ENCODE measurements at places on chromosomes 1 and 21.
A peak's percentile ranks its signal among the peaks of the same experiment; 100 is the strongest.

- no peak for DNase-seq
These were observed 62.3 kb downstream of the DHRS3 start for GRCh38 chr1:12555411-12556367.

DNA sequence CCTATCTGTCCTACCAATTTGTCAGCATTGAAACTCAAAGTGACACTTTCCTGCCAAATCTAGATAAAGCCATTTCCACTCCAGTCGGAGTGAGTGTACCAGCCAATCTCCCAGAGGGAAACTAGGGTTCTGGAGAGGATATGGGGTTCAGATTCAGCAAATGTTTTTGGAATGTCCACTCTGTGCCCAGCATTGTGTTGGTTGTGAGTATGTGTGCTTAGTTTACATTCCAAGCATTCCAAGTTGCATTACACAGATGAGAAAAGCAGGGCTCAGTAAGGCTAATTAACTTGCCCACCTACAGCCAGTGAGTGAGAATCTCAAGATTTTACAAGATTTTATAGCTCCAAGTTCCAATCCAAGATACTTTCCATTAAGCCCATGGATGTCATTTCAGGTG is 26.4 kb upstream of the RGS16 start:
- no peak for DNase-seq

DNA sequence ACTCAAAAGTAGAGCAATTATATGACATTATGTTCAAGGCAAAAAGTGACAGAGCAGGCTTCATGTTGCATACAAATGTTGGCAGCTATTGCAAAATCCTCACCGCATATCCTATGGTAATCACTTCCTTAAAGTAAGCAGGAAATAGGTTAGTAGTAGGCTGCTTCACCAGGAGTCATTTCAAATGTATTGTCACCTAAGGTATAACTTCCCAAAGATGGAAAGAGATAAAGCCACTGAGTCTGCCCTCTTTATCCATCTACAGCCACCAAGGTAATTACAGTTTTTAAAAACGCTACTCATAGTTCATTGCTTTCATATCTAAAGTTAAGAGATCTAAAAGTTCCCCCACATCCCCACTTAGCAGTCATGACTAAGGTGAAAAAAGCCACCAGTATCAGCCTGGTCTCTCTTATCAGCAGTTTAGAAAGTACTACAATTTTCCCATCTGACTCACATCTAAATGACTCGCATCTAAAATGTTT is 31.6 kb upstream of the UBE2U start:
- DNase-seq = no peak

GRCh38 chr1:10909697-10910680 is 102.5 kb upstream of the TARDBP start:
- peak; percentile 41 for DNase-seq

DNA sequence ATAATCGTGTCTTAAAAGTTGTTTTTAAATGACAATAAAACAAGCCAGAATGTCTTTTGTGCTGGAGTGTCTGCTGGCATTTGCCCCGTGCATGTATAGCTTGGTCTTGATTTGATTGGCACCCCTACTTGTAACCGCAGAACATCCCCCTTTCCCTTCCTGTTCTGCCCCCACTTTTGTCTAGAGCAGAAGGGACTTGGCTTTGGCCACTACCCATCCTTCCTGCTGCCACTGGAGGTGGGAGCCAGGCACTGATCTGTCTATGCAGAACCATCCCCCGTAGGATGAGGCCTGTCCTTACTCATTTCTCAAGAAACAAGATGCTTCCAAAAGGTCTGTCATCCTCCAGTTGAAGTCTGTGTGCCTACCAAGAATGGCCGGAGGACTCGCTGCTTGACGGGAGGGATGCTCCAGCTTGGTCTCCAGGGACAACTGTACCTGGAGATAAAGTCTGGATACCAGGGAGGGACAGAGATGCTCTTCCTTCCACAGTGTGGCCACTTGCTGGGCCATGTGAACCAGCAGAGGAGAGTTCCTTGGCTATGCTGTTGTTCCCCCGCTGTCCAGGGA is 1.1 kb upstream of the SLC27A3 start:
- DNase-seq = no peak

DNA sequence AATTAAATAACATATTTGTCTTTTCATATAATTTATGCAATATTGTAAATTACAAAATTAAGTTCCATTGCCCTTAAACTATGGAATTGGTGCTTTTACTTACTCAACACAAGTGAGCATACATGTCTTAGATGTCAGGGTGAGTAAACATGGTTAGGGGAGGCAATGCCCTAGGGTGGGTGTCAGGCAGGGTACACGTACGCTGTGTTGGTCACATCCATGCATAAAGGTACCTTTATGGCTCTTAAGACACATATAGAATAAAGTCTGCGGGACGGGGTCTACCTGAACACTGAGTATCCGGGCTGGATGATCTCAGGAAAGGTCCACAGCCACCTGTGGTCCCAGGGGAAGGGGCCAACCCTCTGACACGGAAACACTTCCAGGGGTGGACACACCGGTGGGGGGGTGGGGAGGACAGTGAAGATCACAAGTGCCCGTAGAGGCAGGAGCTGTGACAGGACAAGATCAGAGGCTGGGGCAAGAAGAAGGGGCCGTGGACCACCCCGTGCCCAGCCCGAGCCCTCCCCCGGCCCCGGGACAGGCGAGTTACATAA is 720 bp downstream of the LIN9 start:
- DNase-seq = no peak

GRCh38 chr21:29144736-29145353 is 14.4 kb downstream of the MAP3K7CL start:
- DNase-seq = no peak

DNA sequence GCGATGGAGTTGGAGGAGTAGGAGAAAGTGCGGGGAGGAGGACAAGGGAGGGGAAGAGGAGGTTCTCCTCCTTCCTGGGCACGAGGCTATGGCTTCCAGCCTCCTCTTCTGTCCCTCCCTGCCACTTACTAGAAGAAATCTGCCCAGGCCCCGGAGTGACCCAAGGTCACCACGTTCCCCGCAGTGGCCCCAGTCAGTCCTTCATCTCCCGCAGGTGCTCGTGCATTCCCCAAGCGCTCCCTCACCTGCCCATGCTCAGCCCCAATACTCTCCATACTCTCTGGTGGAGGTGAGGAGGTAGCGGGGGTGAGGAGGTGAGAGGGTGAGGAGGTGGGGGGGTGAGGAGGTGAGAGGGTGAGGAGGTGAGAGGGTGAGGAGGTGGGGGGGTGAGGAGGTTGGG is 85.4 kb downstream of the CCDC185 start:
- no peak for DNase-seq

DNA sequence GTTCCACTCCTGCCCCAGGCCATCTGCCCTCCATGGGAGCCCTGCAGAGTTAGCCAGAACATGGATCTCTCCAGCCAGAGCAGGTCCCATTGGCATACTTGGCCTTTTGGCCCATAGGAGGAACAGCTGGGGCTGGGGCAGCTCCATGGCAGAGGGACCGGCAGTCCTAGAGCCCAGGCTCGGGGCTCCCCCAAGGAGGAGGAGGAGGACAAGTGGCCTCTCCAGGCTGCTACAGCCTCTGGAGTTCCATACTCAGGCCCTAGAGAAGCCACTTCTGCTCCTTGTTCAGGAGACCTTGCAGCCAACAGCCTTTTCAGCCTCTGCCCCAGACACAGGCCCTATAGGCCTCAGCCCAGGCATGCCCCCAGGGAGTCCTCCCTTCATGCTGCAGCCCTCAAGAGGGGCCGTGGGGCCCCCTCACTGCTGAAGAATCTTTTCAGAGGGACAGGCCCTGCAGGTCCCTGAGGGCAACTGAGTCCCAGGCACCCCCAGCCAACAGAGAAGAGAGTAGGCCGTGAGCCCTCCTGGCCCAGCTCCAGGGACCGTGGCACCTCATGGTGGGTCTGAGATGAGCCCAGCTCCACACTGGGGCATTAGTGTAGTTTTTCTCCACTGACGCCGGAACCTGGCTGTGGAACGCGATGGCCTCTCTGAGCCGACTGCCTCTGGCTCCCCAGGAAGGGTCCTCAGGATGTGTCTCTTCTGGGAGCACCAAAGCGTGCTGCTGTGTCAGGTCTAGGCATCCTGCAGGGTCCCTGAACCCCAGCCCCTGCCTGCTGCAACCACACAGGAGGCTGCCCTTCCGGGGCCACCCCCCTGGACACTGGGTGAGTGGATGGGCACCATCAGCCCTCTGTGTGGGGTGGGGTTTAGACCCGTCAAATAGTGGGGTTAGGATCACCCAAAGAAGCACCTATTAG is 297.6 kb upstream of the VAMP3 start:
- DNase-seq = no peak

DNA sequence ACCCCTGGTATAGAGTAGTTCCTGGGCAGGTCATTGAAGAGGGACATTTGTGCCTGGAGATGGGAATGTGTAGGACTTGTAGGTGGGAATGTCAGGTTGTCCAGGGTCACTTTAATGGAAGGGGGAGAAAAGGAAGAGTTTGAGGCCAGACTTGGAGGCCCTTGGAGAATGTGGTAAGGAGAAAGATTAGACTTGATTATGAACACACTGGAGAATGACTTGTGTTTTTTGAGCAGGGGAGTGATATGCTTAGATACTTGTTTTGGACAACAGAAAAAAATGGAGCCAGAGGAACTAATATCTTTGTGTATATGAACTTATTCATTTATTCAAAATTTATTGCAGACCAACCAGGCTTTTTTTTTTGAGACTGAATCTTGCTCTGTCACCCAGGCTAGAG is 17.9 kb downstream of the ELAPOR1 start:
- DNase-seq = no peak

GRCh38 chr1:171142416-171143385 is 42.4 kb upstream of the FMO2 start:
- no peak for DNase-seq

- no peak for DNase-seq
These were observed 187.4 kb downstream of the CYYR1 start for GRCh38 chr21:26385721-26386120.

DNA sequence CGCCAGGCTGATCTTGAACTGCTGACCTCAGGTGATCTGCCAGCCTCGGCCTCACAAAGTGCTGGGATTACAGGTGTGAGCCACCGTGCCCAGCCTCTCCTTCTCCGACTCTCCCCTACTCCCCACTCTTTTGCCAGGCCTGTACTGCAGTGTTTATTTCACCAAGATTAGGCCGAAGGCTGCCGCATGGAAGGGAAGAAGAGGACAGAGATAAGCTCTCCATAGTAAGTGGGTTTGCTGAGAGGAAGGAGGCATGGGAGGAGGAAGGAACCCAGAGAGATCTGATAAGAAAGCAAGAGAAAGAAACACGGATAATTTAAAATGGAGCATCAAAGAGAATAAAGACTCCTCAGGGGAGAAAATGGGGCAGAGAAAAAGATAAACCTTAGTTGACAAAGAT is 8.7 kb downstream of the PTCH2 start:
- DNase-seq = no peak

DNA sequence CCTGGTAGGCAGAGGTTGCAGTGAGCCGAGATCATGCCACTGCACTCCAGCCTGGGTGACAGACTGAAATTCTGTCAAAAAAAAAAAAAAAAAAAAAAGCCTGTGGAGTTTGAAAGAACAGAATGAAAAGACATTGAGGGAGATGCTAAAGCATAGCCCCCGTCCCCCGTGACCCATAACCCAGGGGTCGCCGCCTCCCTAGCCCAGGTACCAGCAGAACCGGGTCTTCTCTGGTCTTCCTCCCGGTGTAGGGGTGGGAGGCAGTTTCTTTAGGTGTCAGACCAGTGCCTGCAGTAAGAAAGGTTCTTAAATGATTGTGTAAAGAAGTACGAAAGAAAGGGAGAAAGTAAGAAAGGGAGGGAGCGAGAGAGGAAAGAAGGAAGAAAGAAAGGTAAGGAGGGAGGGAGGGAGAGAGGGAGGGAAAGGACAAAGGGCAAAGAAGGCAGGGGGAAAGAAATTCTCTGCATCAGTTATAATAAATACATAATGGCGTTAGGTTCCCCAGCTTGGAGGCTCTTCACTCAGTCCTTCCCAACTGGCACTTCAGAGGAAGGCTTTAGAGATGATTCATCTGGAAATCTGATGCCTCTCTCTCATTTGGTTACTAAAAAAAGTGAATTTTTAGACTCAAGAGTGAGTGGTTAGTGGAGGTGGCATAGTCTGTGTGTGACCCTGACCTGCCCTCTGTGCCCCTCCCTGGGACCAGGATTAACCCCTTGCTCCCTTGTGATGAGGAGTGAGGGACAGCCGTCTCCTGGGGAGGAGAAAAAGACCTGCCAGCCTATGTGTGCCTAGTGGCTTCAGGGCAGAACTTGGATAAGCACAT is 1.1 kb downstream of the IL24 start:
- peak; percentile 59 for DNase-seq

- no peak for DNase-seq
These were observed 1.7 kb upstream of the NADK start for GRCh38 chr1:1779691-1780597.

GRCh38 chr1:76218888-76219287 is 144.3 kb downstream of the ST6GALNAC3 start:
- no peak for DNase-seq

DNA sequence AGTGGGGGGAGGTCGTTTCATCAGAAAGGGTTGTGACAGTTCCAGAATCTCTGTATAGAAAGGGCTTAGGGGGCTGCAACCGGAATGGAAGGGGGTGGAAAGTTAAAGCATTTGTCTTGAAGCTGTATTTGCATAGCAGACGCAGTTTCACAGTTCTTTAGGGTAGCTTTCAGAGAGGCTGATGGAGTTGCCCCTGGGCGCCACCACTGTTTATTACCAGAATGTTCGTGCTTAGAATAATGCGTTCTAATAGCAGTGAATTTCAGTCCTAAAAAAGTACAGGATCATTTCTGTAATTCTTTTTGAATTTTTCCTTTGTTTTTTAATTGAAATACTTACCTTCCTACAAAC is 1.3 kb downstream of the EXO1 start:
- no peak for DNase-seq

GRCh38 chr1:156471496-156472490 is 28.8 kb downstream of the MEF2D start:
- no peak for DNase-seq

- DNase-seq = no peak
These were observed 14.3 kb downstream of the GPR137B start for GRCh38 chr1:236156512-236157208.

DNA sequence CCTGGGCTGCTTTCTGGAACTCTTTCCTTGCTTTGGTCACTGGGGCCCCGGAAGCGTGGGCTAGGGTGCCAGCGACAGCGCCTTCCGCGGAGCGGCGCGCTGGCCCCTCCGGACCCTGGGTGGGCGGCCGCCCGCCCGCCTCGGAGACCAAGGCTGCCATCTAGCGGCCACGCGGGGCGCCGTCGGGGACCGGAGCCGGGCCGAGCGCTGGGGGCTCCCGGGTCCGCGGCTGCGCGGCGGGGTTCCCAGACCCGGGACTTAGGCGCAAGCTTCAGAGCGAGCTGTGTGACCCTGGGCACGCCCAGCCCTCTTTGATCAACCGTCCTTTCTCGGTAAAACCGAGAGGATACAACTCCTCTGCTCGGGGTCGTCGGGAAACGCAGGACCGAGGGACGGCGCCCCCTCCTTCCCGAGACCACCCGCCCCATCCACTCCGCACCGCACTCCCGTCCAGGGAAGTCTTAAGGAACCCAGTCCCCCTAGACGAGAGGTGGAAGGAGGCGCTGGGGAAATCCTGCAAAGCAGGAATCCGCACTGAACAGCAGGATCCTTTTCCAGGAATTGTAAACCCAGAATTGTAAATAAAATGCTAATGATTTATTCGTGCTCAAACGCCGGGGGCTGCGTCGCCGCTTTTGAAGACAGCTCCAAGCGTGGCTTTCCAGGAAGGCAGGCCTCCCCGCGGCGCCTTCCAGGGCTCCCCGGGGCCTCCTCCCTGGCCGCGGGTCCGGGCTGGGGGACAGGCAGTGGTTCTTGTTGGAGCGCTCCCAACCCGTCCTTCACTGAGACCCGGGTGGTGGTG is 41.2 kb downstream of the RRAGC start:
- peak; percentile 53 for DNase-seq

All from HTR-8/SVneo (cell line).